CD4-positive, alpha-beta T cell (primary cell): ENCODE measurements at places on chromosomes 3 and 15.

GRCh38 chr3:119604878-119605277, 7.2 kb downstream of the PLA1A start:
- DNase-seq = no peak

DNA sequence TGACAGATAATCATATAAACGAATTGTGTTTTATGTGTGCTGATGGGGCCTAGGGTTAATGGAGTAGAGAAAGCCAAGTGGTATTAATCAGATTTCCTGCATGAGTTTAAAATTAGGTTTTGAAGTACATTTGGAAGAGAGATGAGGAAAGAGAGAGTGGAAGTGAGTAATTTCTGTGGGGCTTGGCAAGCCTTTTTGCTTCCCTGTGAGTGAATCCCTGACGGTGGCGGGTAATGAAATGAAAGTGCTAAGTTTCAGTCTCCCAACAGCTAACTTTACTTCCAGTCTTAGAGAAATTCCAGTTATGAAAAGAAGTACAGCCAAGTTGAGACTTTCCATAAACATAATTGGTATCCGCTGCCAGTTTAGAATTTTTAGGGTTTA, 139.4 kb downstream of the BBX start:
- DNase-seq = no peak

DNA sequence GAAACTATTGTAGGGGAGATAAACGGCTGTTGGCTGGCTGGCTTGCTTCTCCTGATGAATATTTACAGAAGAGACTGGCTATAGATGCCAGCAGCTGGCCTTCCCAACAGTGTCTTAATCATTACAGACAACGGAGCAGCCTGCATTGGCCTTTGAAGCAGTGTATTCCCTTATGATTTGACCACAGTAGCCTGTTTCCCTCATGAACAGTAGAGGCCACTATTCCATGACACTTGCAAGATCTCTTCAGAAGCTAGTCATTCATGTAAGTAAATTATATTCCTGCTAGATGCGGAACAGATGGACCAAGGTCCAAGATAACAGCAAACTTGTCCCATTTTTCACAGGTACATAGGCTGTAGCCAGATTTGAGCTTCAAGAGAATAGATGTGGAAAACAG, 47.3 kb downstream of the TMCO5A start:
- no peak for DNase-seq

DNA sequence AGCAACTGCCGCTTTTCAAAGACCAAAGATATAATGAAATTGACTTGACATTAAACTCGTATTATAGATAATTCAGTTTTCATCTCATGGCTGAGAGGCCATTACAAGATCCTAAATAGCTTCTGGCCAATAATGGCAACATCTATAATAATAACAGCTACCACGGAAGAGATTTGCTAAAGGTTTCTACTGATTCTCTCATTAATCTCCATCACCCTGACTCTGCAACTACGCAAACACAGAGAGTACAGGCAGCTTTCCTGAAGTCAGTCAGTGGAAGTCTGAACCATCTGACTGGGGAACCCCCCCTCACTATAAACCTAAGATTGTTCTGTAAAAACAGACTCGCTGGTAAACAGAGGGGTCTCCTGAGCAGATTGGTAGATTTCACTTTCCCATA, 257.1 kb downstream of the MAGI1 start:
- DNase-seq = no peak

- DNase-seq = no peak
Observed at GRCh38 chr3:31343075-31343474, 189.7 kb upstream of the STT3B start.

- no peak for DNase-seq
Observed at GRCh38 chr15:57735891-57736290, 29.4 kb downstream of the POLR2M start.
